ENCODE measurements at places on chromosomes 6 and 20.

- DNase-seq = no peak
Measured at GRCh38 chr20:37254114-37254878, 7.3 kb downstream of the GHRH start.

DNA sequence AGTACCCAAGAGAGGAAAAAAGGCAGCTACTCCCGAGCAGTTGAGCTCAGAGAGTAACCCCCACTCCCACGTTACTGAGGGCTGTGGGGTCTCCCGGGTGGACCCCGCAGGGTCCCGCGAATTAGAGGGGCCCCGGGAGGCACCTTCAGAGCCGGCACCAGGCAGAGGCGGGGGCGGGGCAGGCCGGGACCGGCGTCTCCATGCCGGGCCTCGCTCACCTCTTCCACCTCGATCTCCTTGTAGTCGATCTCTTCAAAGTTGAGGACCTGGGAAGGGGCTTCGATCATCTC, 381 bp downstream of the MAP3K7 start:
- DNase-seq = no peak

- DNase-seq = no peak
Measured at GRCh38 chr6:10532392-10532791, 11.2 kb downstream of the GCNT2 start.

- no peak for DNase-seq
Measured at GRCh38 chr20:2729251-2729713, 36.7 kb downstream of the EBF4 start.

GRCh38 chr6:84691978-84692623, 72.3 kb downstream of the TBX18 start:
- DNase-seq = no peak

DNA sequence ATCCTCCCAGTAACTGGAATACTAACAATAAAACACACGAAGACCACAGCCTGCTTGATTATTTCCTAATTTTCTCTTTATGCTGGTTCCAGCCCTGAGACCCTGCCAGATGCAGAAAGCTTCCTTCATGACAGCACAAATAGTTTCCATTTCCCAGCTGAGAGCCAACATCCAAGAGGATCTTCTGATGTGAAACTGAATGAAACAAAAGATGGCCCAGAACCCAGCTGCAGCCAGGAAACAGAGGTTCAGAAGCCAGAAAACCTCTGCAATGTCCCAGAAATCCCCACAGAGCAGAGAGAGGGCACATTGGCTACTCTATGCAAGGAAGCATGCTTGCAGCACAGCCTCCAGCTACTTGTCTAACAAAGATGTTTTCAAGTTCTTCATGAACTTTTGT, 61.8 kb upstream of the PLEKHG1 start:
- DNase-seq = no peak

DNA sequence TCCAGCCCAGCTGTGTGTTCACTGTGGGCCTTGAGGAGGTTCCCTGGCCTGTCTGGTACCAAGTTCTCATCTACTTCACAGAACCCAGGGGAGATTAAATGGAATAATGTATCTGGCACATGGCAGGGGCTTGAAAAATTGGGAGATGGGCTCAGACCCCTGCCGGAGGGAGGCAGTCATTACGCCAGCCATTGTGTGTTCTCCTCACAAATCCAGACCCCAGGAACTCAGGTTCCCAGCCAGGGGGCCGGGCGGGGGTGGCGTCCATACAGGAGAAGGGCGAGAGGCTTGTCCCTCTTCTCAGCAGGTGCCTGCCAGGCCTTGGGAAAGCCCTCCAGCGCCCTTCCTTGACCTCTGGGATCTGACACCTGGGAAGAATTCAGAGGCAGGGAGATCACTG, 8.1 kb downstream of the NOL4L start:
- no peak for DNase-seq

- no peak for DNase-seq
Measured at GRCh38 chr6:87375315-87375714, 30.7 kb downstream of the C6orf163 start.

GRCh38 chr20:61451009-61451408, 198.9 kb downstream of the CDH4 start:
- DNase-seq = no peak

DNA sequence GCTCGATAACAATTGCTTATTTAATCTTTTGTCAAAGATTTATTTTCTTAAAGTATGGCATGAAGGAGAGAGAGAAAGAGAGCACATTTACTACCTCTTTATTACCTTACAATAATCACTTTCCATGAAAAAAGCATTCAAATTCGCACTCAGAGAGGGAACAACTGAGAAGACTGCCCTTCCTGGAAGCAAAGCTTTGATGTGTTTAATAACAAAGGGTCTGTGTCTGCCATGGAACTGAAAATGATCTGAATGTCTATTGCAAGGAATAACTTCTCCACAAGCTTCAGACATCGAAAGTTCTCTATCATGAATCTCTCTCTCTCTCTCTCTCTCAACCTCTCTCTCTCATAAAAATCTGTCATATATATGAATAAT, 308.9 kb downstream of the HDGFL1 start:
- DNase-seq = no peak

DNA sequence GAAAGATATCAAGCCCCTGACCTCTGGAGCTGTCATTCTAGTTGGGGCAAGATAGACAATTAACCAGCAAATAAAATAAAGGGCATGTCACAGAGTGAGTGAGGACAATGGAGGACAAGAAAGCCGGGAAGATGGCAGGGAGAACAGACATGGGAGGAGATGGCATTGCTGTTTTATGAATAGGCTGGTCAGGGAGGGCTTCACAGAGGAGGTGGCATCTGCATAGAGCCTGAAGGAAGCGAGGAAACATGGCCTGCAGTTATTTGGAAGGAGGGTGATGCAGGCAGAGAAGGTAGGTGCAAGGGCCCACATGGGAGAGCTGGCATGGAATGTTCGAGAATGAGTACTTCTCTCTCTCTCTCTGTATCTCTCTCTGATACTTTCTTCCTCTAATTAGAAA, 63.7 kb downstream of the EFCAB8 start:
- no peak for DNase-seq

GRCh38 chr6:68013780-68014515, 621.1 kb upstream of the ADGRB3 start:
- DNase-seq = no peak

DNA sequence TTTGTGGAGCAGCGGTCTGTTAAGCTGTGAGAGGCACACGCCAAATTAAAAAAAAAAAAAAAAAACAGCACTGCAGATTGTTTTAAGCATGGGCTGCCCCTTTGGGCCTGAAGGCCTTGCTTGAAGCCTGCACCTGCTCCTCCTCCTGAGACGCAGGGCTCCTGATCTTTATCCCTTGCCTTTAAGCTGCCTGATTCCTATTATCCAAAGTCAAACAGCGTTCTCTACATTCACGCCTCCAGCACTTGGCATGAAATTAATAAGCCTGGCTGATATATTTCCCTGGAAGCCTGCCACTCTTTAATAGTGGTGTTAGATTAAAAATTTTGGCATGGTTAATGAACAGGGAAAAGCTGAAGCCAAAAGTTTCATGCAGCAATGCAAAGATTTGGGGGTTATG, 163.9 kb downstream of the FAXC start:
- DNase-seq = no peak

- DNase-seq = no peak
Measured at GRCh38 chr6:28005152-28005890, 48.3 kb downstream of the OR2B6 start.

DNA sequence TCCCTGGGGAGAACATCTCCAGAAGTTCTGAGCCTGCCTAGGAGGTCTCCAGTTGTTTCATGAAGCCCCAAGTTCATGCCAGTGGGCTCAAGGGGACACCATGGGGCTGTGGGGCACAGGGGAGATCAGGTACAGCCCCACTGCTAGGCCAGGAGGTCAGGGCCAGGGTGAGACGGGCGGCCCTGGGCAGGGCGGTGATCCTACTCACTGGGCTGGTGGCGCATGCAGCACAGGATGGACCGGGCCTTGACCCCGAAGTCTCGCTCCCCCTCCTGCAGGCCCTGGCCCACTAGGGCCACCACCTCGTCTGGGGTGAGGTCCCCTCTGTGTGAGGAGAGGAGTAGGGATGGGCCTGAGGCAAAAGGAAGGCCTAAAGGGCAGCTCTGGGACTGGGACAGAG, 26.1 kb downstream of the ADA start:
- DNase-seq = no peak

Data from stimulated activated CD4-positive, alpha-beta T cell treated with anti-CD3 and anti-CD28 coated beads, TNF-alpha, amount 100 ng/mL, for 1 hour (primary cell).